Endothelial cell of coronary artery (primary cell): ENCODE measurements at places on chromosomes 6 and 20. TPM values are rescaled to one million over a fixed set of nuclear protein-coding genes. Genes with fewer than 3 reads are reported as not detected.

The PPP1R3G gene
- total RNA-seq = 0.27 and 1.2 TPM in 2 replicates

The DPPA5 gene
- not detected in 2 replicates for total RNA-seq

The HCK gene
- not detected in 2 replicates for total RNA-seq

The TRIM38 gene
- total RNA-seq = 7.4 and 9.1 TPM in 2 replicates

The ISM1 gene
- not detected in 2 replicates for total RNA-seq

The ZBTB46 gene
- 7.8 and 12.8 TPM in 2 replicates for total RNA-seq
